Endothelial cell (in vitro differentiated cells): ENCODE measurements at places on chromosomes 11 and 22.

- DNase-seq, result no peak
- H3K36me3 ChIP-seq, result no peaks in the 10 kb centered on the region
- no peak overlapping the region for H3K27ac ChIP-seq
- H3K4me1 ChIP-seq, result peaks cover 19% of the 10 kb centered on the region
Observed at GRCh38 chr11:1695548-1696108, 1.4 kb upstream of the KRTAP5-6 start.

DNA sequence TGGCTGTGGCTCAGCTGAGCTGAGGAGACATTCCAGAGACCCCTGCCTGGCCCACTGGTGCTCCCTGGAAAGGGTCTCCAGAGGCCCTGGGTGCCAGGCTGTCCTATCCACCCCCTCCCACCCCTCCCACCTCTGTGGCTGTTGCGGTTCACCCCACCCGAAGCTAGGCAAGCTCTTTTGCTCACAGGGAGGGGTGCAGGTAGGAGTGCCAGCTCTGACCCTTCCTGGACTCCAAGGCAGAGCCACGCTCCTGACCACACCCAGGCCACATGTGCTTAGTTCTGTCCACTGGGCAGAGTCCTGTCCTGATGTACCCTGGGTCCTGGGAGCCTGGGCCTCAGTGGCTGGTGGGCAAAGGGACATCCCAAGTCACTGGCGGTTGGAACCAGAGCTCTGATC, 16.4 kb downstream of the IL17REL start:
- peaks cover 3% of the 10 kb centered on the region for H3K36me3 ChIP-seq
- H3K27ac ChIP-seq, result no peak overlapping the region
- no peak overlapping the region for H3K4me3 ChIP-seq

- no peaks in the 10 kb centered on the region for H3K27me3 ChIP-seq
- no peaks in the 10 kb centered on the region for H3K4me1 ChIP-seq
- DNase-seq, result no peak
- no peak overlapping the region for H3K27ac ChIP-seq
- no peaks in the 10 kb centered on the region for H3K36me3 ChIP-seq
Observed at GRCh38 chr11:14424096-14424495, 65.1 kb upstream of the RRAS2 start.

DNA sequence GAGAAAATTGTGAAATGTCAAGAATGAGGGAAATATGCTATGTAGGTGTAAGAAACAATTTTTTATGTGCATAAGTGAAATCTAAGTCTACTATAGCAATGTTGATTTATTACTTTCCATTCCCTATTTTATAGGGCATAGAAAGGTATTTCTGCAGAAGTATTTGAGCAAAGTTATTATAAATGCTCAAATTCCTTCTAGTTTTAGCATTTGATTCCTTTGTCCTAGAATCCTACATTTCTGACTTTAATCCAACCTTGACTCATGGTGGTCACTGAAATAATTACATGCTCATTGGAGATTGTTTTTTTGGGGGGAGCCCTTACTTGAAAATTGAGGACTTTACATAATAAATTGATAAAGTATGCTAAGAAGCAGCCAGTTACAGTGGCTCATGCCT, 716.6 kb upstream of the LUZP2 start:
- DNase-seq, result no peak
- H3K4me3 ChIP-seq, result no peak overlapping the region
- H3K36me3 ChIP-seq, result no peaks in the 10 kb centered on the region
- no peaks in the 10 kb centered on the region for H3K27me3 ChIP-seq
- H3K27ac ChIP-seq, result no peak overlapping the region
- no peaks in the 10 kb centered on the region for H3K4me1 ChIP-seq

DNA sequence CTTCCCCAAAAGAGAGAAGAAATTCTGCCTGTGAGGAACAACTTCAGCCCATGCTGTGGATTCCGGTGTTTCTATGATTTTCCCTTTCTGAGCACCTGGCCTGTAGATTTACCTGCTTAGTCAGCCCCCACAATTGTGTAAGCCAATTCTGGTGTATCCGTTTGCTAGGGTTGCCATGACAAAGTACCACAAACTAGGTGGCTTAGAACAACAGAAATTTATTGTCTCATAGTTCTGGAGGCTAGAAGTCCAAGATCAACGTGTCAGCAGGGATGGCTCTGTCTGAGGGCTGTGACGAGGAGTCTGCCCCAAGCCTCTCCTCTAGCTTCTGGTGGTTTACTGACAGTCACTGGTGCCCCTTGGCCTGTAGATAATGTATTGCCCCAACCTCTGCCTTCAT, 15.9 kb upstream of the CYB5R2 start:
- no peaks in the 10 kb centered on the region for H3K27me3 ChIP-seq
- H3K36me3 ChIP-seq, result no peaks in the 10 kb centered on the region

DNA sequence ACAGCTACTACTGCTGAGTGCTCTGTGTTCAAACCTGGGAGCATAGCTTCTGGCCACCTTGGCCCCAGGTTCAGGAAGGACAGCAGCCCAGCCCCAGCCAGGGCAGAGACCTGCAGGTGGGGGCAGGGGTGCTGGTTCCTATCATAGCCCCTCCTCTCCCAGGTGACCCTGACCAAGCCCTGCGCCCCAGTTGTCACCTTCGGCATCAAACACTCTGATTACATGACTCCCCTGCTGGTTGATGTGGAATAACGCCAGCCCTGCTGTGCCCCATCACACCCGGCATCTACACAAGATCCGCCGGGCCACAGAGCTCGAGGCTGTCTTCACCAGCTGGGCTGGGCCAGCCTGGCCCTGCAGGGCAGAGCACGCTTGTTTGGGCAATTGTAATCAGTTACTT, 6.9 kb downstream of the SCGB1C1 start:
- H3K4me3 ChIP-seq, result no peak overlapping the region
- peaks cover 8% of the 10 kb centered on the region for H3K27me3 ChIP-seq
- H3K4me1 ChIP-seq, result peaks cover 31% of the 10 kb centered on the region
- H3K36me3 ChIP-seq, result peaks cover 8% of the 10 kb centered on the region
- H3K27ac ChIP-seq, result no peak overlapping the region

DNA sequence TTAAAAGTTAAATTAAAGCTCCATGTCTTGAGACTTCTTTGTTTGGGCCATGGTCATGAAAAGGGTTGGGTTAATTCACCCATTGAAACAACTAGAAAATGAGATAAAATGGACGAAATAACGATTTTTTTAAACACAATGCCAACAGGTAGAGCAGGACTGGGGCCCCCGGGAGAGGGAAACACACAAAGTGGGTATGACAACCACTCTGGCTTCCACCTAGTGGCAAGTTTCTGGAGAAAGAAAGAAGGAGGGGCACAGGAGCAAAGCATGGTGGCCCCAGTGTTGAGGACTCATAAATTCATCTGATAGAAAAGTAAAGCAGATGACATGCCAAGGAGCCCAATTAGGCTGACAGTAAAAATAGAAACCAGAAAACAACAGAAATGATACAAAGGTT, 68.4 kb downstream of the MYEOV start:
- H3K4me1 ChIP-seq, result no peaks in the 10 kb centered on the region
- H3K27ac ChIP-seq, result no peak overlapping the region
- no peaks in the 10 kb centered on the region for H3K36me3 ChIP-seq
- H3K4me3 ChIP-seq, result no peak overlapping the region
- DNase-seq, result peak; percentile 1

GRCh38 chr11:20839231-20839630, 169.8 kb downstream of the NELL1 start:
- H3K27ac ChIP-seq, result no peak overlapping the region
- no peaks in the 10 kb centered on the region for H3K36me3 ChIP-seq
- DNase-seq, result no peak

DNA sequence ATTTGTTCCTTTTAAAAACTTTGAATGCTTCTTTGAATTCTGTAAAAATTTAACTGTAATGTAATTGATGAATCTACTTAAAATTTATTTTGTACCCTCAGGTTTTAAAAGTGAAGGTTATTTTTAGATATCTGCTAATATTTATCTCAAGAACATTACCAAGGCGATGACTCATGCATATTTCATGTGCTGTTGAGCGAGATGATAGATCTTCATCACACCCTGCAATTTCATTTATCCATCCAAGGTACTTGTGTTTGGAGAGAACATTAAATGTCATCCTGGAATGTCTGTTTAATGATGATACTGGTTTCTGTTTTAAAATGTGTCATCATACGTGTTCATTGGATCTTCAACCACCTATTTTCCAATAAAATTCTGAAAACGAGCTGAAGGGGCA, 6.7 kb upstream of the OOSP4A start:
- H3K36me3 ChIP-seq, result no peaks in the 10 kb centered on the region
- peaks cover 10% of the 10 kb centered on the region for H3K4me1 ChIP-seq
- no peak overlapping the region for H3K27ac ChIP-seq
- no peaks in the 10 kb centered on the region for H3K27me3 ChIP-seq
- DNase-seq, result no peak
- H3K4me3 ChIP-seq, result no peak overlapping the region

- peaks cover 3% of the 10 kb centered on the region for H3K4me1 ChIP-seq
- H3K36me3 ChIP-seq, result no peaks in the 10 kb centered on the region
- no peak overlapping the region for H3K27ac ChIP-seq
- DNase-seq, result no peak
Observed at GRCh38 chr11:23123753-23124152, 263.5 kb upstream of the CCDC179 start.

GRCh38 chr11:75441804-75442132, 8.8 kb upstream of the KLHL35 start:
- peak overlapping the region; percentile 48 for H3K27ac ChIP-seq
- peak overlapping the region; percentile 47 for H3K4me3 ChIP-seq
- H3K27me3 ChIP-seq, result peaks cover 32% of the 10 kb centered on the region
- DNase-seq, result no peak
- H3K36me3 ChIP-seq, result peaks cover 68% of the 10 kb centered on the region
- H3K4me1 ChIP-seq, result peaks cover 31% of the 10 kb centered on the region

DNA sequence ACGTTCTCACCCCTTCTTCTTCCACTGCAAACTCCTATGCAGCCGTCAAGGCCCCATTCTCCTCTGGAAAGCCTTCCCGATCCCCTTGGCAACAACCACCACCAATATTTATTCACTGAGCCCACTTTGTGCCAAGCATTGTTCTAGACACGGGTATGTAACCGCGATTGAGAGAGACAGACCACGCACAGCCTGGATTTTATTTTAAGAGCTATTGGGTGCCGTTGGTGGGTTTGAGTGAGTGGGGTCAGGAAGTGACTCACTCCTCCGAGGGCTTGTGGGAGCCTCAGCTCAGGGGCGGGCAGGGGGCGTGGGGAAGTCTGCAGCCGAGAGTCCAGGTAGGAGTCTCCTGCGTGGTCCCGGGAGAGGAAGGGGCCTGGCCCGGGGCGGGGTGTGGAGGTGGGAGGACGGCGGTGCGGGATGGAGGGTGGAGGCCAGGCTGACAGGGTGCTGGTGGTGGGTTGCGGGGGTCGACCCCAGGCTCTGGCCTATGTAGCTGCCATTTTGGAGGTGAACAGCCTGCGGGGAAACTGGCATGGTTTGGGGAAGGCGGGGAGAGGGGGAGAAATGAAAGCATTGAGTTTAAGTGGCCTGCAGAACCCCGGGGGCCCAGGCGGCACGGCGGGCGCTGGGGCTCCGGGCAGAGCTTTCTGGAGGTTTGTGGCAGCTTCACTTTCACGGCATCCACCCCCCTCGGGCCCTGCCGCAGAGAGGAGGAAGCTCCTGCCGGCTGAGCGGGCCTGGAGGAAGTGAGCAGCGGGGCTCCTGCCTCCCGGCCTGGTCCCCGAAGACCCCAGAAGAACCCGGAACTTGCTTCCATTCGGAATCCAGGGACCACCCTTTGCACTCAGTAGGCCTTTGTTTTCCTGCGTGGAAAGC, 547 bp downstream of the PARVG start:
- DNase-seq, result no peak
- H3K4me1 ChIP-seq, result peaks cover 4% of the 10 kb centered on the region
- no peaks in the 10 kb centered on the region for H3K36me3 ChIP-seq
- no peak overlapping the region for H3K27ac ChIP-seq
- peaks cover 4% of the 10 kb centered on the region for H3K27me3 ChIP-seq

DNA sequence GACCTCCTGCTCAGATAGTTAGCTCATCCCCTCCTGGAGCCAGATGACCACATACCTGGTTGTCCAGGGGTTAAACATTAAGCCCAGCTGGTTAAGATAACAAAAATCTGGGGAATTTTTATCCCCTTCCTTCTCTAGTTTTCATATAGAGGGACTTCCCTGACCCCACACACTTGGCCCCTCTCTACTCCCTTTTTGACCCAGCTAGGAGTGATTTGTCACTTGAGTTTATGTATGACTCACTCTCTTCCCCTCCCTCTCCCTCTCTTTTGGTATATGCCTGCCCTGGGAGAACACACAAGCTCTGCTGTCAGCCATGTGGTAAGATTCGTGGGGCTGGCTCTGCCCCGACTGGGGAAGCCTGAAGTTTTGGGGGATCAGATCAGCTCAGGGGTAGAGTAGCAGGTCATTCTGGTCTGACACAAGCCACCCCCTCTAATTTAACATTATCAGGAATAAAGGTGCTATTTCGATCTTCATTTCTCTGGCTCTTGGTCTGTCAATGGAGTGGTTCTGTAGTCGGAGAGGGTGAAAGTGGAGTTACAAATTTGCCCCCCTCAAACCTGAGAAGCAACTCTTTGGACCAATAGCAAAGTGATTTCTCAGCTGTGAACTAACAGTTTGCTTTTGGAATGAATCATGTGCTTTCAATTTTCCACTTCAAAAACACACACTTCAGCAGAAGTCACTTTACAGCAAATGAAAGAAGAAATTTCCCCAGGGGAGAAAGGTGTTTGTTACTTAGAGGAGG, 415.3 kb upstream of the CADM1 start:
- no peak overlapping the region for H3K4me3 ChIP-seq
- no peaks in the 10 kb centered on the region for H3K27me3 ChIP-seq
- H3K4me1 ChIP-seq, result no peaks in the 10 kb centered on the region
- no peak for DNase-seq
- H3K36me3 ChIP-seq, result no peaks in the 10 kb centered on the region

GRCh38 chr22:22026157-22026831, 43.7 kb upstream of the TOP3B start:
- H3K4me3 ChIP-seq, result no peak overlapping the region
- peaks cover 5% of the 10 kb centered on the region for H3K4me1 ChIP-seq
- no peak overlapping the region for H3K27ac ChIP-seq
- DNase-seq, result no peak

- DNase-seq, result no peak
- H3K4me1 ChIP-seq, result peaks cover 10% of the 10 kb centered on the region
- peaks cover 7% of the 10 kb centered on the region for H3K27me3 ChIP-seq
Observed at GRCh38 chr11:130391711-130392110, 36.7 kb downstream of the ADAMTS8 start.
